ENCODE measurements at places on chromosomes 5 and 9.

DNA sequence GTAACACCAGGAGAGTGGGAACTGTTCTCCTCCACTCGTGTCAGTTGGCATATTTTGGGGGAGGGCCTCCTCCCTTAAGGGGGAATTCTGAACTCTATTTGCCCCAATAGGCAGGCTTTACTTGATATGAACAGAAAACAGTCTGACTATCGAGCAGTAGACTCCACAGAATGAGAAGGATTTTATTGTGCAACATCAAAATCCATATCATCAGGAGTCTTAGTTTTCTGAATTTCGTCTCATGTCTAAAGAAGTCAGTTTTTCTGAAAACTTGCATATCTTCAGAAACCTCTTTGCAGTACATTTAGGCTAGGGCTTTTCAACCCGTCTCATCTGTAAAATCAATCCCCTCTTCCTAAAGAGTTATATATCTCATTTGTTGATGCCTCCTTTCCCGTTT, 96.2 kb downstream of the AUH start:
- no peak for DNase-seq

DNA sequence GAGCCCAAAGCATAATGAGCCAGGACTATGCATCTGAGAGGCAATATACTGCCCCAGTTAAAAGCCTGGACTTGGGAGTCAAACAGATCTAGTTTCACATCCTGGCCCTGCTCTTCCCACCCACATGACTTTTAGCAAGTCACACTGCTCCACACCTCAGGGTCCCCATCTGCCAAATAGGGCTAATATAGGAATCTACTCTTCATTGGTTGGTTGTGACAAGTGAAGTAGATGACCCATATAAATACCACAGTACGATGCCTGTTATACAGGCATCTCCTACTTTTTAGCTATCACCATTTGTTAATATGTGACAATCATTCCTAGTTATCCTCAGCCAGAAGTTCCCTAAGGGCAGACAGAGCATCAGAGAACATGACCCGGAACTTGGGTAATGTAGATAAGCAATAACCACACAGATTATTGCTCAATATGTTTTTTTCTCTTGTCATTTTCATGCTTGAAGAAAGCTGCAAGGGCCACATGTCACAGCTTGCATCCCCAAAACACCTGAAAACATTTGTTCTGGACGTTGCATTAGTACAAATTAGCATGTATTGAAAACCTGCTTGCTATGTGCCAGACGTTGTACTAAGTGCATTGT, 20.4 kb downstream of the ADAM19 start:
- no peak for DNase-seq

- DNase-seq, result no peak
Observed at GRCh38 chr9:128556926-128557634, 4.7 kb downstream of the SPTAN1 start.

GRCh38 chr5:87944553-87945285, 323.9 kb downstream of the TMEM161B start:
- no peak for DNase-seq

GRCh38 chr5:82073179-82073578, 101.4 kb downstream of the ATG10 start:
- DNase-seq, result no peak

DNA sequence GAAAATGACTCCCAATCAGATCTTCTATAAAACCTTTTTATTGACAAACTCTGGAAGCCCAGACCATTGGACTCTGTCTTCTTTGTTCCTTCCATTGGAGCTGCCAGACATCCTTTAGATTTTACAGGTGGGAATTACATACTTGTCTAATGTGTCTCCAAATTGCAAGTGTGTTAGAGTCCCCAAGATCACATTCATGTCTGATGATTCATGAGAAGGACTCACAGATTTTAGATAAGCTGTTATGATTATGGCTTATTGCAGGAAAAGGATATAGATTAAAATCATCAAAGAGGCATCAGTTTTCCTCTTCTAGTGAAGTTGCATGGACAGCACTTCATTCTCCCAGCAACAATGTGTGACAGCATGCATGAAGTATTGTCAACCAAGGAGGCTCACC, 70.4 kb downstream of the MUSK start:
- DNase-seq, result peak; percentile 40

DNA sequence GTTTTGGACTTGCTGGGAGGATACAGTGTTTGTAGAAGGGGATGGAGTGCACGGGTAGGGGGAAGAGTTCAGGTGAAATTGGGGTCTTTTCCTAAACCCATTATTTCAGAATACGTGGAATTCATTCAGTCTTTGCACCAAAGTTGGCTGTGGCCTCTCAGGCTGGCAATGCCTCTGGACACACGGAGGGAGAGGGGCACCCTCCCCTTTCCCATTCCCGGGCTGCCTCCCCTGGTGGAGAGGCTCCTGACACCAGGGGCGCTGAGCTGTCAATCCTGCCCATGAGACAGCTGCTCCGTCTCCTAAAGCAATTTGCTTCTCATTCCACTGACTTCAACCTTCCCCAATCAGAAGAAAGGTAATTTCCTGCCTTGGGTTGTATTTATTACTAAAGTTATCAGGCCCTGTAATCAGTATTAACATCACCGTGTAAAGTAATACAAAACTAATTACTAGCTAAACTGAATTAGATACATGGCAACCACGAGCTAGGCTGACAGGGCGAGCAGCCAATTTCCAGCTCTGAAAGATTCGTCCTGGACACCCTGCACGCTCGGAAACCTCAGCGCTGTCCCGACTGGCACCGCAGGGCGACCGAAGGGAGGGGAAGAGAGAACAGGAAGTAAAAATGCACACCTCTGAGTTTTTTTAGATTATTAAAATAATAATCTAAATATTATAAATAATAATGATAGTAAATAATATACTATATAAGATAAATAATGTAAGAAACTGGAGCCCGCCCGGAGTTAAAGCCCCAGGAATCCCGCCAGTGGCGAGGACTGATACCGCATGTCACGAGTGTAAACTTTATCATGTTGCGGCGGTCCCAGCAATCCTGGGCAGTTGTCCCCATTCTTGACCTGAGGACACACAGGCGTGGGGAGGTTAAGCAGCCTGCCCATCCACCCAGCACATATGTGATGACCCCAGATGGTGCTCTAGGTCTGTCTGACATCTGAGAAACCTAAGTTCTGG, 6.9 kb upstream of the OLFM1 start:
- DNase-seq, result no peak

GRCh38 chr9:115593587-115594091, 475.7 kb upstream of the TNC start:
- peak; percentile 40 for DNase-seq

GRCh38 chr5:62692946-62693713, 114.5 kb downstream of the LRRC70 start:
- no peak for DNase-seq

GRCh38 chr5:147791181-147791580, 8.7 kb upstream of the JAKMIP2 start:
- DNase-seq, result no peak

GRCh38 chr9:2722715-2723114, 5.4 kb downstream of the KCNV2 start:
- no peak for DNase-seq

GRCh38 chr5:75510836-75511434, 494 bp downstream of the CERT1 start:
- no peak for DNase-seq

DNA sequence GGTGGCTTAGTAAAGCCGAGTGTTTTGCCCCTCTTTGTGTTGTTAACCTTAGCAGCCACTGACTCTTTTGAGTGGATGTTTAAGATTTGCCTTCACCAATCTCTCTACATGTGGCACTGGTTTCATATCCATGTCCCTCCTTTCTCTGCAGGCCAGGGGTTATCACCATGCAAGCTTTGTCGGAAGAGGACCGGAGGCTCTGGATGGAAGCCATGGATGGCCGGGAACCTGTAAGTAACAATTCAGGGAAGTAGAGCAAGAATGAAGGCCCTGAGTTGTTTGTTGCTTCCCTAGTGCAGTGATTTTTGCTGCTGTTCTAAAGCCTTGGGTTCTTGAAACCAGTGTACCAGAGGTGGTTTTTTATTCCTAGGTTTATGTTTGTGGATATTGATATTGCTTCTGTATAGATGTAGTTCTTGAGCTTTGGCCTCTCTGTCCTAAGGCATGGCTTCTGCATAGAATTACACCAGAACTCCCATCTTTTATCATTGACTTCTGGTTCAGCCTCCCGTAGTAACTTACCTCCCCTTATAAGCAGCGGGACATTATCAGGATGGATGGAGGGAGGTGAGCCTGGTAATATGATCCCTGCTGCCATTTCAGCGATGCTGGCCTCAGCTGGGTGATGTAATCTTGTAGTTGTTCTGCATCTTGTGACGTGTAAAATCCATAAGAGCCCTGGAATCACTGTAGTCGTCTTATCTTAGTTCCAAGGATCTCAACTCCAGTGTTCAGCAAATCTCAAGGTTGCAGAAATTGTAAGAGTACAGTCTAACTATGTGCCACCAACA, 161.9 kb downstream of the ARHGAP26 start:
- DNase-seq, result no peak

GRCh38 chr5:31130676-31131075, 62.8 kb upstream of the CDH6 start:
- no peak for DNase-seq

DNA sequence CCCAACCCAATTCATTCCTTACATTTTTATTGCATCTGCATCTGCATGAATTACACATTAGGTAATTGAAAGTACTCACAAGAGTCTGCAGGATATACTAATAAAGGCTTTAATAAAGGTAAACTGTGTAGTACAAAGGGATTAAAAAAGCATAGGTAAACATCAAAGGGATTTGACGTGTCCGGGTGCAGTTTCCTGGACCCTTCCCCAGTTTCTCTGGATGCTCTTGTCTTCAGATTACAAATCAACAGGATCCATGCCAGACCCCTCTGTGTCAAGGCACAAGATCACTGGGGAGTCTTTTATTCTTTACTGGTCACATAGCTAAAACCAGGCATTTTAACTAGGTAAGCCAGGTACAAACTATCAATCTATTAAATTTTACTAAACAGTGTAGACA, 177.2 kb upstream of the TYRP1 start:
- no peak for DNase-seq

DNA sequence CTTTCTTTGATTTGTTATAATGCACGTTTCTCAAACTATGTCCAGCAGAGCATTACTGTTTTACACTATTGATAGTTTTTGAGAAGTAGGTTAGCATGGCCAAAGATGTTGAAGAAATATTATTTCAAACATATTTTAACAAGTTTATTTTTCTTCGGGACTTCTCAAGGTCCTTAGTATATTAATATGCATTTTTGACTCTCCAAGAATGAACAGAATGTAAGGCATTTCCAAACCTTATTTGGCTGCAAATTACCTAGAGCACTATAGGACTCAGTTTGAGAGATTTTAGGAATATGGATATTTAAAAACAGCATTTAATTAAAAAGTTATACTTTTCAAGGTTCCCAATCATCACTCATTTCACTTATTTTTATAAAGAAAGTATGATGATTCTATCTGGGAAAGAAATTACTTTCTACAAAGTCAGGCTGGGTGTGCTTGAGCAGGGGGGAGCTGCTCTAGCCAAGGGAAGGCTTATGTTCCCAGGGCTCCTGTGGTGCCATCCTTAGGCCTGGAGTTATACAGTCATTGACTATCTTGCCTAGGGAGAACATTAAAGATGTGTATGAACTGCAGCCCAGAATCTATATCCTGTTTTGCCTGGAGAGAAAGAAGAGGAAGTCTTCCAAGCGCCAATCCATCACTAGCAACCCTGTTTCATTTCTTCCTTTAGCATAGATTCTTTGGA, 27.6 kb upstream of the NREP start:
- DNase-seq, result no peak

DNA sequence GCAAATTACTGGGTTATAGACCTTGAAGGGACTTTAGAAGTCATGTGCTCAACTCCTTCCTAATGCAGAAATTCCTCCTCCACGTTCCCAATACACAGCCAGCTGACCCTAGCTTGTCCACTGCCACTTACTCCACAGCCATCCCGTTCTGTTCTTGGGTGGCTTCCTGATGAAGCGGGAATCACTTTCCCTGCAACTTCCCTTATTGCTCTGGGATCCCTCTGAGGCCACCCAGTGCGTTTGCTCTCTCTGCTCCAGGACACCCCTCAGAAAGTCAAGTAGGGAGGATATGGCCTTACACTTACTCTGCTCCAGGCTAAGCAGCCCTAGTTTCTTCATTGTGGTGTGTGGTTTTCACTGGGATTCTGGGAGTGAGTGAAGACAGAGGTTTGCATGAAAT, 55.5 kb downstream of the GALNT12 start:
- no peak for DNase-seq

- no peak for DNase-seq
Observed at GRCh38 chr9:70061776-70062175, 18.1 kb downstream of the MAMDC2 start.
